ENCODE measurements at places on chromosomes 12 and 14.
A peak's percentile ranks its signal among the peaks of the same experiment; 100 is the strongest.

DNA sequence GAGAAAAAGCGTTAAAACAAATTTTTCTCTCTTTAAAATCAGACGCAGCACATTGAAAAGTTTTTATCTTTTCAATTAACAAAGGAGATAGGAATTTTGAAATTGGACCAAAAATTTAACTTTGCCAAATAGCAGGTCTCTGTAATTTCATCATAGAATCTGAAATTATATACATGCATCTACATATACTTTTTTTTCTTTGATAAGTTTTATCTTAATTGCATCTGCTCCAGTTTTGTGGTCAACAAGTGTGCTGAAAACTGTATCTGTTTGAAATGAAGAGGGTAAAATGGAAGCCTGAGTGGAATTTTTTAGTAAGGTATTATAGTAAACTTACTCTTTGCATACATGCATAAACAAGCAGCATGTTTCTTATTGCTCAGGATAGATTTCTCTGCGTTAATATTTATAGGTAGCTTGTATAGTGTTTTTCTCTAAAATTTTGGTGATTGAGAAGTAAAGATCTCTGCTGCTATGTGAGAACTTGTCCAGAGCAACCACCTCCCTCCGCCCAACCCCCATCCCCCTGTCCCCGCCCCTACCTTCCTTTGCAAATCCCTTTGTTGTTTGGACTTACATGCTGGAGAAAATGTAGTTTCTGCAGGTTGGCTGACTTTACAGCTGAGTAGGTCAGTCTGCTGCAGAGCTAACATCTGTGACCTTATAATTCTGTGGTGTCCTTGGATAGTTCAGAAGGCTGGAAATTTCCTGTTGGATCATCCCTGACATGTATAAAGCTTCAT, 64.6 kb downstream of the VRK1 start:
- no peak for DNase-seq

DNA sequence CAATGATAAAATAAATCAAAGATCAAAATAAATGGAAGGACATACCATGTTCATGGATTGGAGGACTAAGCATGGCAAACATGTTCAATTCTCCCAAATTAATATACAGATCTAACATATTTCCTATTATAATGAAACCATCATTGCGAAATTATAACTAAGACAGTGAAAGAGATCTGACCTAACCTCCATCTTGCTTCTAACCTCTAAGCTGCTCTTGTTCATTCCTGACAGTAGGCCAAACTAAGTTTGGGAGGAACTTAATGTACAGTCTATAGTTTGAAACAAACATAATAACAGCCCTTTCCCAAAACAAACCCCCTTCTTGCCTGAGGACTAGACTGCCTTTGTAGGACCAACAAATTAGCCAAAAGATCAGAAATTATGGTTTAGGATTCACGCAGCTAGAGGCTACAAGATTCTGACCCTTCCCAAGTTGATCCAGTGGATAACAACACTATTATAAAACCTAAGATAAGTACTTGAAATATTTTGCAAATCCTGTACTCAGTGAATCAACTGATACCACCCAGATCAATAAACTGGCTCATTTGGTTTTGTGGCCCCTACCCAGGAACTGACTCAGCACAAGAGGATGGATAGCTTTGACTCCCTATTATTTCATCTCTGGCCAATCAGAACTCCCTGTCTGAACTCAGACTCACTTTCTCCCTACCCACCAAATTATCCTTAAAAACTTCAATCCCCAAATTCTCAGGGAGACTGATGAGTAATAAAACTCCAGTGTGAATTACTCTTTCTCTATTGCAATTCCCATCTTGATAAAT, 41.7 kb upstream of the OR5AU1 start:
- no peak for DNase-seq

GRCh38 chr14:87489196-87489819, 503.7 kb downstream of the GALC start:
- DNase-seq: no peak

GRCh38 chr14:60339571-60339970, 90.5 kb downstream of the PPM1A start:
- DNase-seq: no peak

- no peak for DNase-seq
Observed at GRCh38 chr12:68170726-68171125, 11.2 kb upstream of the IFNG start.

DNA sequence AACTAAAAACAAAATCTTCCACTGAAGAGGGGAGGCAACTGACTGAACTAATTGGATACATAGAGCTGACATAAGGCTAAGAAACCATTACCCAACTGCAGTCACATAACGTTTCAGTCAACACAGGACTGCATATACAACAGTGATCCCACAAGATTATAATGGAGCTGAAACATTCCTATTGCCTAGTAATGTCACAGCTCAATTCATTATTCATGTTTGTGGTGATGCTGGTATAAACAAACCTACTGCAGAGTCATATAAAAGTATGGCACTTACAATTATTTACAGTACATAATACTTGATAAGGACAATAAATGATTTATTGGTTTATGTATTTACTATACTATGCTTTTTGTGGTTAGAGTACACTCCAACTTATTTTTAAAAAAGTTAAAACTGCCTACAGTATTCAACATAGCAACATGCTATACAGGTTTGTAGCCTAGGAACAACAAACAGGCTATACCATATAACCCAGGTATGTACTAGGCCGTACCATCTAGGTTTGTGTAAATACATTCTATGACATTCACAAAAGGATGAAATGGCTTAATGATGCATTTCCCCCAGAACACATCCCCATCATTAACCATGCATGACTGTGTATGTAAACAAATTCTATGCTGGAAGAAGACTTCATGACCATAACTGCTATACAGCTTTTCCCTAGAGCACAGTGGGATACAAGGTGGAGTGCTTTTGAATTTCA, 4.3 kb downstream of the NAP1L1 start:
- DNase-seq: no peak

- DNase-seq: no peak
Observed at GRCh38 chr12:22160396-22161003, 114.5 kb downstream of the CMAS start.

GRCh38 chr12:91885851-91886731, 259.6 kb downstream of the BTG1 start:
- no peak for DNase-seq

DNA sequence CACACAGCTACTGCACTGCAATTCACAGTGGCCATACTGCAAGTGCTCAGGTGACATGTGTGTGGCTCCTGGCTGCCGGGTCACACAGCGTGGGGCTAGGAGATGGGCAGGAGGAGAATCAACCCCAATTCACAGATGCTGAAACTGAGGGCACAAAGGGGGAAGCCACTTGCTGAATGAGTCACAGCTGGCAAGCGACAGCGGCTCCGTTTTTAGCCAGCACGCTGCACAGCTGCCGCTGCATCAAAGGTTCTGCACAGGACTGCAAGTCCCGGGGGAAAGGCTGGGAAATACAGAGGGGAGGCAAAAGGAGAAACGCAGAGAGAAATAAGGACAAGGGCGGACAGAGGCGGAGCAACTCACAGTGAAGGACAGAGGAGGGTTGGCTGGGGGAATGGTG, 57.9 kb downstream of the KDM2B start:
- no peak for DNase-seq

- no peak for DNase-seq
Observed at GRCh38 chr14:41397926-41398325, 208.8 kb upstream of the LRFN5 start.

DNA sequence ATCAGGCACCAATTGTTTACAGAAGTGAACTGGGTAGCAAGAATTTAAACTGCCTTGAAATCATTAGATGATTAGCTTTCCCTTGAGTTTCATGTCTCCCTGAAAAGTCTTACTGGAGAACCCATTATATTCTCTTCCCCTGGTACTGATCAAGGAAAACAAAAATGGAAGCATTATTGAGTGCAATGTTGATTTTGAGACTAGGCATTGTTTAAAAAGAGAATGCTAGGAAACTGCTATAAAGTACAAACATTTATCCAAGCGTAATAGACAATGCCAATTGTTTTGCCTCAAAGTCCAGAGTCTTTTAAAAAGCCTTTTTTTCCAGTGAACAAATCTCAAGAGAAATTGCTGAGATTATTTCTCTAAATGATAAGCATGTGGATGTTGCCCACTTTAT, 197.0 kb downstream of the CCER1 start:
- DNase-seq: no peak

GRCh38 chr14:50541159-50541567, 8.8 kb upstream of the MAP4K5 start:
- DNase-seq: no peak

DNA sequence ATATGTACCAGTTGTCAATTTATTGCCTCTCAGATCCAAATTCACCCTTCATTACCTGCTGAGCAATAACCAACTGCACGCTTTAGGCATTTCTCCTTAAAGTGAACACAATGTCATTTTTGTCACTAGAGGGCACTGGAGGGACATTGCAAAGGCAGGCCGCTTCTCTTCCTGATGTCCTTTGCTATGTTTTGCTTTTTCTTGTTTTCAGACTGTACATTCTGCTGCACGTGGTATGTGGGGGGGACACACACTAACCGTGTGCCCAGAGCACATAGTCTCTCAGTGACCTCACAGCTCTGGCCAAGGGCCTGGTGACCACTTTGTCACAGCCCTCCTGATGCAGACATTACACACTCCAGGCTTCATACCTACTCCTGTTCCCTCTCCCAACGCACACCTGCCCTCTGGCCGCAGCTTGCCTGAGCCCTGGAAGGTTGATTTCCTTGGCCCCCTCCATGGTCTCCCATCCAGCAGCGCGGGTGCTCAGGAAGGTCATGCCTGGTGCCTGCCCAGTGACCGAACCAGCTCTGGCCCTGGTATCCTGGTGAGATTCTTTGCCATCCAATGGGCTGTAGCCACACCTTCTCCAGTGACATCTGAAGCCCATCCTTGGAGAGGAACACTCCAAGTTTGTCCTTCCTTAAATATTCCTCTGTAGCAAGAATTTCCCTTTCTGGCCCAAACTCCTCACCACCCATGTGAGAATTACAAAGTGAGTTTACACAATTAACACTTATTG, 39.9 kb downstream of the MYO1H start:
- no peak for DNase-seq

- DNase-seq: no peak
Observed at GRCh38 chr14:90815572-90815821, 733 bp downstream of the TTC7B start.

GRCh38 chr14:54597795-54598443, 31.0 kb downstream of the SAMD4A start:
- DNase-seq: no peak

DNA sequence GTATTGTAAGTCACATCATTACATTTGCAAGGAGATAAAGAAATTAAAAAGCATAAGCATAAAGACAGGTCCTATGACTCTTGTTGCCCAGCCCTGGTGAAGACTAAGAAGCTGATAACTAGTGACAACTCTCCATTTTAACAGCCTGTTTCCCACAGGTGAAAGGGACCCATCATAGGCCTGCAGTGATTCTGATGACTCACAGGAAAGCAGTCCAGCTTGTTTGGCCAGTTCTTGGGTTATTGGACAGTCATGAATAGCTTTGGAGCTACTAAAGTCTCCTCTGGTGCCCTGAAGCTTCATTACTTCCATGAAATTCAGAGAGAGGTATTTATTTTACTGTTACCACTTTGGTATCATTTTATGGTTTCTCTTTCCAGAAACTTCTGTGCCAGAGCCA, 55.5 kb upstream of the DYRK2 start:
- DNase-seq: no peak

- DNase-seq: peak; percentile 78
Observed at GRCh38 chr12:32603858-32604257, 75.2 kb upstream of the DNM1L start.

- DNase-seq: no peak
Observed at GRCh38 chr12:71190822-71191221, 33.0 kb upstream of the TSPAN8 start.

DNA sequence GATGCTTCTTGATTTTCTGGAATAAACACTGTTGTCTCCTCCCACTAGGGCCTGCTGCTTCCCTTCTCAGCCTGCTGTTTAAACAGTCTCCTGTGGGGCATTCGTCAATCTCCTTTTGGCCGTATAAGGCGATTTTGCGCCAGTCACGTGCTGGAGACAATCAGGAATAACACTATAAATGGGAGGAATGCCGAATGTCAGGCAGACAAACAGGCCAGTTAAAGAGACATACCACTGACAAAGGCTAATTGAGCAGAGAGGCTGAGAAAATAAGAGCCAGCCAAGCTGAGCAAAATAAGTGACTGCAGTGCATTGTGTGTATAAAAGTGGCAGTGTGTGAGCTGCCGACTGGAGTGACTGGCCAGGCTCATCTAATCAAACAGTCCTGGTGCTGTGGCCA, 23.3 kb downstream of the DMAC2L start:
- no peak for DNase-seq

GRCh38 chr12:48824112-48824511, 5.8 kb downstream of the CACNB3 start:
- DNase-seq: no peak

DNA sequence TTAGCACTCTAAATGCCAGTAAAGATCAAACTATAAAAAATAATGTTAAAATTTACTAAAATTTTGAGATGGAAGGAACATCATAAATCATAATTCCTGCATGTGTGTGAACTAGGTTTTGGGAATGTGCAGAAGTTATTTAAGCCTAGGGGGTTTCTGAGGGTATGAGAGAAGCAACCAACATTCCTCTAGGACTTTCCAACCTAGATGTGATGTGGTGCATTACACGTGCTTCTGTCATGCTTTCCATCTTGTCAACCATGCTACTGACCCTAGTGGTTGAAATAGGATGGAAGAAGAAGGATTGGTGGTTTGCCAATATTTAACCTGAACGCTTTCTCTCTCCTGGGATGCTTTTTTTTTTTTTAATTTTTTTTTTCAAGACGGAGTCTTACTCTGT, 209.3 kb downstream of the AEBP2 start:
- no peak for DNase-seq

DNA sequence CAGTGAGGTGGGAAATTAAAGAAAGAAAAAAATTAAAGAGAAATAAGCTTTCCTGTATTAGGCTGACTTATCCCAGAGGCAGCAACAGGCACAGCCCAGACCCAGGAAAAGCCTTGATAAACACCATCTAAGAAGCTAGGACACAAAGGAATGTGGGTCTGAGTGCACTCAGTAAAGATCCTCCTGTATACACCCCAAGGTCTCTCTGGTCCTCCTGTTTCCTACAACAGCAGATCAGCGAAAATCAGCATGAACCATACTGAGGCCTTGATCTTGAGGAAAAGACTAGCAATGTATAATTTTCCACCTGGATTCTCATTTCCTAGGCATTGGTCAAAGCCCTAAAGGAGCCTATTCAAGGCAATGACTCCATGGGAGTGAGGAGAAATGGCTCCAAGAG, 486.3 kb upstream of the CCDC196 start:
- DNase-seq: no peak

DNA sequence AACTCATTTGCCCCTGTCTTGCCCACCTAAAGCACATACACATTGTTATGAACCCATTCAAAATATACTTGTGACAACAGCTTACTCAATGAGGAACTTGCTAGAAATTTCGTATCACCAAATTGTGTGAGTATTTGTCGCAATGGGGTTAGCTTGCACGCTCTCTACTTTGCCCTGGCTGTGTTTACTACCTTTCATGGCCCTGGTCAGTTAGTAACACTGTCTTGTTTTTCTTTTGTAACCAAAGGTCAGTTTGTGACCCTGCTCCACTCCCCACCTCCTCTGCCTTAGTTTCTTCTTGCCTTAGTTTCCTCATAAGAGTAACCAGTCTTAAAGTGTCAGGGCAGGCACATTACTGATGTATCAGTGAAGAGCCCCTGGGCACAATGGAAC, 205.8 kb upstream of the EEA1 start:
- no peak for DNase-seq

Data from T-helper 2 cell treated with Interferon-gamma antibody and Interleukin-4, amounts not matched to agents 5 μg/mL and 100 μg/mL, for 36 hours (primary cell).